ENCODE measurements at places on chromosomes 4 and X.

DNA sequence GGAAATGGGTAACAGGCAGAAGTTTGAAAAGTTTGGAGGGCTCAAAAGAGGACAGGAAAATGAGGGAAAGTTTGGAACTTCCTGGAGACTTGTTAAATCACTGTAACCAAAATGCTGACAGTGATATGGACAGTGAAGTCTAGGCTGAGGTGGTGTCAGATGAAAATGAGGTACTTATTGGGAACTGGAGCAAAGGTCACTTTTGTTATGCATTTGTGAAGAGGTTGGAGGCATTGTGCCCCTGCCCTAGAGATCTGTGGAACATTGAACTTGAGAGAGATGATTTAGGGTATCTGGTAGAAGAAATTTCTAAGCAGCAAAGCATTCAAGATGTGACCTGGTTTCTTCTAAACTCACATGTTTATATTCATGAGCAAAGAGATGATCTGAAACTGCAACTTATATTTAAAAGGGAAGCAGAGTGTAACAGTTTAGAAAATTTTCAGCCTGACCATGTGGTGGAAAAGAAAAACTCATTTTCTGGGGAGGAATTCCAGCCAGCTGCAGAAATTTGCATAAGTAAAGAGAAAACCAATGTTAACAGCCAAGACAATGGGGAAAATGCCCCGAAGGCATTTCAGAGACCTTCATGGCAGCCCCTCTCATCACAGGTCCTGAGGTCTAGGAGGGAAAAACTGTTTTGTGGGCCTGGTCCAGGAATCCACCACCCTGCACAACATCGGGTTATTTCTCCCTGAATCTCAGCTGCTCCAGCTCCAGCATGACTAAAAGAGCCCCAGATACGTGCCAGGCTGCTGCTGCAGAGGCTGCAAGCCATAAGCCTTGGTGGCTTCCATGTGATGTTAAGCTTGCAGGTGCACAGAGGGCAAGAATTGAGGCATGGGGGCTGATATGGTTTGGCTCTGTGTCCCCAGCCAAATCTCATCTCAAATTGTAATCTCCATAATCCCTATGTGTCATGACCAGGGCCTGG is 632.5 kb upstream of the GNPDA2 start:
- no peak for DNase-seq

DNA sequence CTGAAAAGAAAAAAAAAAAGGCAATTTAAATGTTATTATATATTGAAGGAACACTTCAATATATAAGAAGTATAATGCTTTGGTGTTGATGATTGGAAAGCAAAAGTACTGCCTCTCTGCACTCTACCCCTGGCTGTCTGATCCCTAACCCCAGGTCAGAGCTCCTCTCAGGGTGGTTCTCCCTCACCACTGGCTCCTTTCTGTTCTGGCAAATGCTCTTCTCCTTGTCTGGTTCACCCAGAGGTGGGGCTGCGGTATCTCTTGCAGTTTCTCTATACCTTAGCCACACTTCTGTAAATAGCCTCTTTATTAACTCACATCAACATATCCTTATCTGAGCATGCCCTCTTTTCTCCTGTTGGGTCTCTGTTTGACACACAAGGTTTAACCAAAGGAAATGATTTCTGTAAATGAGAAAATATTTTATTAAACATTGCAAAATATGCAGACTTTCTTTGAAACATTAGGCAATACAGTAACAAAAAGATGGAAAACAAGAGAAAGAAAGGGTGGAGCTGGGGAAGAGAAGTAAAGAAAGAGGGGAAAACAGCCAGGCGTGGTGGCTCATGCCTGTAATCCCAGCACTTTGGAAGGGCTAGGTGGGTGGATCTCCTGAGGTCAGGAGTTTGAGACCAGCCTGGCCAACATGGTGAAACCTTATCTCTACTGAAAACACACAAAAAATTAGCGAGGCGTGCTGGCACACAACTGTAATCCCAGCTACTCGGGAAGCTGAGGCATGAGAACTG is 45.7 kb downstream of the ING2 start:
- no peak for DNase-seq

GRCh38 chr4:165462009-165462408 is 83.2 kb downstream of the CPE start:
- no peak for DNase-seq

- no peak for DNase-seq
These were observed 9.1 kb downstream of the KLB start for GRCh38 chr4:39415678-39416283.

GRCh38 chrX:21963731-21964405 is 23.4 kb downstream of the SMS start:
- no peak for DNase-seq

- DNase-seq: peak; percentile 68
These were observed 34.4 kb upstream of the ANXA3 start for GRCh38 chr4:78517050-78517652.

GRCh38 chr4:10093801-10094552 is 22.6 kb downstream of the WDR1 start:
- DNase-seq: no peak

- DNase-seq: no peak
These were observed 669 bp downstream of the TMEM150C start for GRCh38 chr4:82560853-82561785.

- no peak for DNase-seq
These were observed 409.5 kb downstream of the SPRY1 start for GRCh38 chr4:123806056-123806455.
